Hair follicle dermal papilla cell (primary cell): ENCODE measurements at places on chromosomes 5 and 9. TPM values are rescaled to one million over a fixed set of nuclear protein-coding genes. Genes with fewer than 3 reads are reported as not detected.

The SKP2 gene
- 105 and 108 TPM in 2 replicates for total RNA-seq

The ADGRD2 gene
- not detected in 2 replicates for total RNA-seq

The RLN2 gene
- total RNA-seq = not detected in 2 replicates

The ADAMTS2 gene
- total RNA-seq = 21.1 and 29.5 TPM in 2 replicates

The FRMD3 gene
- 2.8 and 2.9 TPM in 2 replicates for total RNA-seq

The IGFBPL1 gene
- 0.24 and 0.49 TPM in 2 replicates for total RNA-seq

The IFNA13 gene
- not detected in 2 replicates for total RNA-seq

The PIP5KL1 gene
- 2.9 and 4.7 TPM in 2 replicates for total RNA-seq
